ENCODE measurements at places on chromosomes 3 and 15.

- no peak for DNase-seq
Observed at GRCh38 chr3:33982269-33982798, 183.9 kb downstream of the PDCD6IP start.

DNA sequence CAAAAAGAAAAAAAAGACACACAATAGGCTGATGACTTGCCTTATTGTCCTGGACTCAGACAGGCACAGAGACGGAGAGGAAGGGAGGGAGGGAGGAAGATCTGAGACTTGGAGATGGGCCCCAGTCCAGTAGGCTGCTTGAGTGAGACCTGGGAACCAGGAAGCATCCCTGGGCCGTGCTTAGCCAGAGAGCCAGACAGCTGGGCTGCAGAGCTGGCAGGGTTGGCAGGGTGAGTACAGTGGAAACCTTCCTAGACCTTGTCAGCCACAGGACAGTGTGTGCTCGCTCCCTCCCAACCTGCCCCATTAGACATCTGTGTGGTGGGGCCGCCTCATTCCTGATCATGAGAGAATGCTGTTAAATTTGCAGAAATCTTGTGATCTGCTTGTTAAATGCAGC, 107.9 kb upstream of the ALDH1A3 start:
- no peak for DNase-seq

DNA sequence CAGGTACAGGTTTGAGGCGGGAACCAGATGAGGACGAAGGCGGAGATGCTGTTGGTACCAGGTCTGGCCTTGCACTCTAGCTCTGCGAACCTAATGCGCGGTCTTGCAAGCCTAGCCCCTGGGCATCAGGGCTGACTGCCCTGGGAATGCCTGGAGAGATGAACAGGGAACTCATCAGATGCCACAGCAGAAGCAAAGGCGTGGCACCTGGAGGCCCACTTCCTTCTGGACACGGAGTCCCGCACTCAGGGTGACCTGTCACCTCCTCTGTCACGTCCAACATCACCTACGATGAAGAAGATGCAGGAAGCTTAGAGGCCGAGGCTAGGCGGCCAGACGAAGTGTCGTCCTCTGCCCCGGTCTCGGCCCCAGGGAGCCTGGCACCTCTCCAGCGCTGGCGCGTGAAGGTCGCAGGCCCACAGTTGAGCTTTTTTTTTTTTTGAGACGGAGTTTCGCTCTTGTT, 9.4 kb downstream of the RPLP1 start:
- DNase-seq = no peak

- no peak for DNase-seq
Observed at GRCh38 chr3:134374791-134375581, 739 bp upstream of the AMOTL2 start.

DNA sequence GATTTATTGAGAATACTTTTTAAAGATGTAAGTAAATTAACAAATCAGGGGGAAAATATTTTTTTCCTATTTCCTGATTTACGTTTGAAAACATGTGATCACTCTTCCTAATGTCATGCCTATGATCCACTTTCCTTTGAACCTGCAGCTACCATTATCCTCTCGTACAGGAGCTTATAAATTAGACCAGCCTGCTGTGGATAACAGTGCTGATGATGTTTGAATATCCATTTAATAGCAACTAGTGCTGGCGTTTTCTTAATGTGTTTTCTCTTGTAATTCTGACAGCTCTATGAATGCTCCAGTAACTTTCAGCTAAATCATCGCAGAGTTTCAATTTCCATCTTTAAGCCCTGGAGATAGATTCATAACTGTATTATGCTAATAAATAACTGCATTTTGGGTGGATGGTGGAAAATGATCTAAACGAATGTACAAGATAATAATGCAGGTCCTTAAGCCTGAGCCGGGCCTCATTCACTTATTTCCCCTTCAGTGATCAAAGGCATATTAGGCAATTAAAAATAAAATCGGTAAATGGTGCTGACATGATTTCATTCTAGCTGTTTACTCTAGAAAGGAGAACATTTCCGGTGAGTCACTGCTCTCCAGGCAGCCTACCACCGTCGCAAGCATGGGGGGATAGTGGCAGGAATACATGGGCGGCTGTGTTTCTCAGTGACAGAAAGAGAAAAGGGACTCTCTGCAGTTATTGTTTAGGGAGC, 58.5 kb upstream of the SLC24A5 start:
- DNase-seq = no peak

DNA sequence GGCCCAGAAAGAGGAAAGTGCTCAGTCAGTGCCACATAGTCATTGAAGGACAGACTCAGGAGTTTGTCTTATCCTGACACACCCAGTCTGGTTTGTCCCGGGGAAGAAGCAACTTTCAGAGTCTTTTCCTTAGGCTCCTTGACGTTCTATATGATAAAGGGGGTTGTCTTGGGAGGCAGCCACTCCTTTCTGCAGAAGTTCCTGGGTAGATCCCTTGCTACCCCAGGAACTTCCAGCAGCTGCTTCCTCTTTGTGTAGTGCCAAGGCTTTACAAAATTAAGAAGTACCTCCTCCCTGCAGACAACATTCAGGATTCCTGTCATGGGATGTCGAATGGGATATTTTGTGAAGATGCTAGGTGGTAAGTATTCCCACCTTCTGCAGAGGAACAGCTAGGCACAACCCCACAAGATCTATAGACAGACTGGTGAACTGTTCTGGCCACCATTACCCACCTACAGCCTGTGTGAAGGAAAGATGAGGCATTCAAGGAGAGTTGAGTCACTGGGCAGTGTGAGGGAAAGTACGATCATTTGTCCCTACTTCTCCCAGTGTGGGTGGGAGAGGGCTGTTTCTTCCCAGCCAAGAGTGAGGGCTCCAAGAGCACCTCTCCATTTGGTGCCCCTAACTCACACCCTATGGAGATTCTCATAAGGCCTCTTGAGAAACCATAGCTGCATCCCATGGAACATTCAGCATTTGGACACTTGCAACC, 11.3 kb downstream of the TMEM266 start:
- no peak for DNase-seq

DNA sequence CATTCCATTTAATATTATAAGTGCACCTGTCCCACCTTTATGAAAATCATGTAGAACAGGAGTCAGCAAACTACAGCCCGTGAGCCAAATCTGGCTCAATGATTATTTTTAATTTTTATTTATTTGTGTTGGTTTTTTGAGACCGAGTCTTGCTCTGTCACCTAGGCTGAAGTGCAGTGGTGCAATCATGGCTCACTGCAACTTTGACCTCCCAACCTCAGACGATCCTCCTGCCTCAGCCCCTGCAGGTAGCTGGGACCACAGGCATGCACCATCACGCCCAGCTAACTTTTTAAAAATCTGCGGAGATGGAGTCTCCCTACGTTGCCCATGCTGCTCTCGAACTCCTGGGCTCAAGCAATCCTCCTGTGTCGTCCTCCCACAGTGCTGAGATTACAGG, 42.0 kb downstream of the MYO1E start:
- DNase-seq = no peak

DNA sequence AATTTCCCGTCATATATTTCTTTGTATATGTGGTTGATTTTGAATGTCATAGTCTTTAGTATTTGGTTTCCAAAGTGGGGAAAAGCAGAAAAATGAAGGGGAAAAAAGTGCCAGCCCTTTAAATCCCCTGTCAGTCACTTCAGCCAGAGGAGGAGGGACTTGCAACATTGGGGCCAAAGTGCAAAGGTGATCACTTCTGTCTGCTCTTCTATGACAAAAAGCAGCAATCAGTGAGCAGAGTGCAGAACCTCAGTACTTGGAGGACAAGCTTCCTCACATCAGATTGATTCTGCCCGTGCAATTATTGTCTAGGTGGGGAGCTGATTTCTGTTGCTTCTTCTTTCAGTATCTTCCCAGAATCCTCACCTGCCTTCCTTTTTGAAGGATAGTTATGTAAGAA, 60.0 kb downstream of the STT3B start:
- DNase-seq = no peak

GRCh38 chr3:150144191-150144708, 173.6 kb upstream of the PFN2 start:
- DNase-seq = no peak

DNA sequence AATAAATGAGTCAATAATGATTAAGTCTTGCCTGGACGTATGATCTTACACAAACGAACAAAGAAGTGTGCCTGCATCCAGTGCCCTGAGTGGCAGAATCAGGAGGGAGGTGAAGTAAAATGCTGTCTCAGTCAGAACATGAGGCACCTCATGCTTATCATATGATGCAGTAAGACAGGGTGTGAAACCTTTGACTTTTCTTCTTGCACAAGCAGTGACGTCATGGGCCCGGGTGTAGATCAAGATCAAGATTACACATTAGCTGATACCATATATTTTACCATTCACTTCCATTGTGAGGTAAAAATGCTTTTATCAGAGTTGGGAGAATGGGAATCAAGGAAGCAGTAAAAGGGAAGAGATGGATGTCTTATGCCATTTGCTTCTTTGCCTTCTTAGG, 291.6 kb upstream of the PLSCR5 start:
- no peak for DNase-seq

DNA sequence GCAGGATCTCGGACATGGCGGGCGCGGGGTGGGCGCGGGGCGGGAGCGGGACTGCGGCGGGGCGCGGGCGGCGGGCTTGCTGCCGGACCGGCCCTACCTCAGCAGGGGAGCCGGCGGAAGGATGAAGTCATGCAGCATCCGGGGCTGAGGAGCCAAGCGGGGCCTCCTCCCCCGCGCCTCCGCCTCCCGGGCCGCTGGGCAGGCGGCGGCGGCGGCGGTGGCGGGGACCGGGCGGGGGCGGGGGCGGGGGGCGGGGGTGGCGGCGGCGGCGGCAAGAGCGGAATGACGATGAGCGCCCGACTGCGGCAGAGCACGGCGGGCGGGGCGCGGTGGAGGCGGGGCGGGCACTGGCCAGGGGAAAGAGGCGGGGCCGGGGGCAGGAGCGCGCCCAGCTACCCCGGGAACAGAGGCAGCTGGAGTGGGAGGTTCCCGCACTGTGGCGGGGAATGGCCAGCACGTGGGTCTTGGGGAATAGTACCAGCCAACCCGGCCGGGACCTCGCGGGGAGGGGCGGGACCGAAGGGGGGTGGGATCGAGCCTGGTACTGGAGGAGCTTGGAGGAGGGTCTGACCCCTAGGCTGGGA, at the start of gene CAMK2N2:
TSS of gene CAMK2N2 (minus strand) at position 284 of the 584 bp plus-strand sequence. CDS start at position 16, 268 bp downstream.
- no peak for DNase-seq

DNA sequence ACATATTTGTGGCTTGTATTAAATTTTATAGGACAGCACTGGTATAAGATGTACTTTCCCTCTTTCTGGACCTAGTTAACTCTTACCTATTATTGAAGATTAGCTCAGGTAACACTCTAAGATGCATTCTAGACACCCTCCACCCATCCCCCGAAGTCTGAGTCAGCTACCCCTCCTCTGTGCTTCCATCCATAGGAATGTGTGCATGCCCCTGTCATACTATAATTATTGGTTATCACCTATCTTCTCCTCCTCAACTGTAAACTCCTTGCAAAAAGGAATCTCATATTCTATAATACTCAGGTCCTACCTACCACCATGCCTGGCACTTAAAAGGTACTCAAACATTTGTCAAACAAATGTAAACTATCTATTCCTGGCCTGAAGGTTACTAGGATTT, 3.0 kb downstream of the PEAK1 start:
- DNase-seq = no peak

- DNase-seq = no peak
Observed at GRCh38 chr3:66507423-66508260, 6.8 kb upstream of the LRIG1 start.

GRCh38 chr3:173913974-173914421, 516.5 kb downstream of the NLGN1 start:
- DNase-seq = no peak

GRCh38 chr15:65212097-65212496, 824 bp upstream of the CILP start:
- DNase-seq = no peak

GRCh38 chr3:20842594-20843436, 656.8 kb upstream of the SGO1 start:
- no peak for DNase-seq

GRCh38 chr15:98730860-98731711, 82.7 kb downstream of the IGF1R start:
- no peak for DNase-seq

- DNase-seq = no peak
Observed at GRCh38 chr3:48788544-48789162, 59.0 kb downstream of the PRKAR2A start.

GRCh38 chr3:88312256-88312655, 162.5 kb downstream of the C3orf38 start:
- DNase-seq = no peak

GRCh38 chr15:48582452-48583247, 62.9 kb downstream of the FBN1 start:
- DNase-seq = peak; percentile 78

DNA sequence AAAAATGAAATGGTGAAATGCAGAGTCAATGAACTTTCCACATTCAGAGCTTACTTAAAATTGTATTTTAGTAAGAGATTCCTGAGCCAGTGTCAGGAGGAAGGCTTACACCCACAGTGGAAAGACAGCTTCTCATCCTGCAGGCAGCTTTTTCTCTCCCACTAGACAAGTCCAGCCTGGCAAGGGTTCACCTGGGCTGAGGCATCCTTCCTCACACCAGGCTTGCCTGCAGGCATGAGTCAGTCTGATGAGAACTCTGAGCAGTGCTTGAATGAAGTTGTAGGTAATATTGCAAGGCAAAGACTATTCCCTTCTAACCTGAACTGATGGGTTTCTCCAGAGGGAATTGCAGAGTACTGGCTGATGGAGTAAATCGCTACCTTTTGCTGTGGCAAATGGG, 3.1 kb downstream of the CCR4 start:
- DNase-seq = no peak

DNA sequence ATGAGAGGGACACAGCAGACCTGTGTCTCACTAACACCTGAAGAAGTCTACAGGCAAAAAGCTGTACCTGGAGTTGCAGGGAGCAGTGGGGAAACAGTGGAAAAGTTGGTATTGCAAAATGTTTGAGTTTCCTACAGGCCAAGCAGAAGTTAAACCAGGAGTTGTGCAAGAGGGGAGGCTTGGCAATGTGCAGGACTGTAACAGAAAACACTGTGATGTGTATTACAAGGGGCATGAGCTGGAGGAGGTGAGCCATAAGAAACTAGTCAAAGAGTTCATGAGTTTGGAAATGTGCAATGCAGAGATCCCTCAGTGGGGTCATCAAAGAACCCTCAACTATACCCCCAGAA, 47.1 kb upstream of the SERPINI2 start:
- DNase-seq = no peak

DNA sequence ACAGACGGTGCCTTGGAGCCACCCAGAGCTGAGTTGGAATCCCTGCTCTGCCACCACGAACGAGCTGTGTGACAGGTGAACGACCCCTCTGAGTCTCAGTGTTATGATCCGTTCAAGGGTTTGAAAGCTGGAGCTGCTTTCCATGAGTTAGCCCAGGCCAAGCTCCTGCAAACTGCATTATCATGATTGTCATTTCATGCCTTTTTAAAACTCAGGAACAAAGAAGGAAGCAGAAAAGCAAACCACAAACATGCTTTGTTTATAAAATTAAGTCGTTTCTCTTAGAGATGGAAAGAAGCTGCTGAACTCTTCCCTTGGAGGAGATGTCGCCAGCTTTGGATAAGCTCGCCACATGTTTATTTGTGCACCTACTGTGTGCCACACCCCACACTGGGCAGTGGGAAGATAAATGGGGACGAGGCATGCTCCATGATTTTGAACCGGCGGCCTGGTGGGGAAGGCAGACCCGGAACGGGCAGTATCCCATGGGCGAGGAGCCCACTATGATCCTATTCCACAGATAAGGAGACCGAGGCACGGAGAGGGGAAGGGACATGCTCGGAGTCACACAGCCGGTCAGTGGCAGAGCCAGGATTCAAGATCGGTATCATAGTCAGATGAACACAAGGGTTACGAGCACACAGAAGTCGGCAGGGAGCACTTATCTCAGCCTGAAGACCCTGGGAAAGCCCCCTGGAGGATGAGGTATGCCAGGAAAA, 15.9 kb downstream of the HRH1 start:
- no peak for DNase-seq

Data from AG09309 (cell line).